Brain pericyte (primary cell): ENCODE measurements at places on chromosomes 4 and X.

GRCh38 chrX:18076434-18076833 lies 144.3 kb downstream of the BEND2 start:
- DNase-seq: no peak

GRCh38 chr4:71709961-71710360 lies 73.9 kb downstream of the GC start:
- no peak for DNase-seq

DNA sequence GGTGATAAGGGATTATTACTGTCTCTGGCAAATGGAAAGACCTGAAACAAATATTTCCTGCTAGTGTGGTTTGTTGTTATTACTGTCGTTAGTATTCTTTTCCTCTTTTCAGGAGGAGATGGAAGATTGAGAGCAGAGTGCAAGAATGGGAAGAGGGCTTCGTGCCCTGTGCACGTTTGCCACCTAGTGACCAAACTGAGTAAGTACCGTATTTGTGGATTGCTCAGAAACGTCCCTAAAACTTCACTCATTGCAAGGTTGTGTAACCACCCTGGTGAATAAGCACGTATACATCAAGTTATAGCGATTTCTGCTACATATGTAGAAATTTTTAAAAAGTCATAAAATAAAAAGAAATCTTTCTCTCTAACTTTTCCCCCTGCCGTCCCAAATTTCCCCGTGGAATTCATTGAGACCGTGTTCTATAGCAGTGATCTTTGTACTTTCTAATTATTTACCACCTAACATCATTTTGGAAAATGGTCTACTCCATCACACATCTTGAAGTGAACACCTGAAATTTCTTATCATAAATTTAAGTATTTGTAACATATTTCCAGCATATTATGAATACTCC lies 24.3 kb downstream of the LINC00632 start:
- DNase-seq: no peak

GRCh38 chr4:74504212-74504611 lies 59.3 kb downstream of the AREG start:
- peak; percentile 43 for DNase-seq
